Skeletal muscle cell (primary cell): ENCODE measurements at places on chromosomes 6 and 20.

DNA sequence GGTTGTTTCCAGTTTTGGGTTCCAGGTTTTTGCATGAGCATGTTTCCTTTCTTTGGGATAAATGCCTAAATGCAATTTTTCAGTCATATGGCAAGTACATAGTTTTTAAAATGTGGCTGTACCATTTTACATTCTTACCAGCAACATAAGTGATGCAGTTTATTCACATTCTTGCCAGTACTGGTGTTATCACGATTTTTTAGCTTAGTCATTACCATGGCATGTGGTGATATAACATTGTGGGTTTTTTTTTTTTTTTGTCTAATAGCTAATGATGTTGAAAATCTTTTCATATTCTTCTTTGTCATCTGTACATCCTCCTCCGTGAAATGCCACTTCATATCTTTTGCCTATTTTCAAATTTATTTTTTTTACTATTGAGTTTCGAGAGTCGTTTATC, 2.9 kb upstream of the TDRD6 start:
- DNase-seq = no peak

DNA sequence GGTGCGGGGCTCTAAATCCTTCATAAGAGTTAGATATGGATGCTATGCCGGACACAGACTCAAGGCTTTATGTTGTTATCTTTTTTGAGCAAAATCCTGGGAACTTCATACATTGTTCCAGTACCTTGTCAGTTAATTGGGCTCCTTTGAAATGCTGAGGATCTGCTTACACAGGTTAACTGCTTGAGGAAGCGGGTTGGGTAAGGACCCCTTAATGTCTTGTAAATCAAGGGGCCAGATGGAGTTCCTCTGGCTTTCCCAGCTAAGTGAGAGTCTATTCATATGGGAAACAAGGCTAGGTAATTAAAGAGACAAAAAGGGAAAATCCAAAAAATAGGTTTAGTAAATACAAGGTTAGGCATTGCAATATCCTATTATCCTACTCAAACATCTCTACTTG, 141.5 kb downstream of the OR2B2 start:
- no peak for DNase-seq

GRCh38 chr20:49676581-49677291, 36.9 kb downstream of the B4GALT5 start:
- no peak for DNase-seq

- no peak for DNase-seq
These were observed 12.0 kb downstream of the ID4 start for GRCh38 chr6:19849196-19849595.

GRCh38 chr20:22616551-22616950, 32.2 kb upstream of the FOXA2 start:
- DNase-seq = no peak

DNA sequence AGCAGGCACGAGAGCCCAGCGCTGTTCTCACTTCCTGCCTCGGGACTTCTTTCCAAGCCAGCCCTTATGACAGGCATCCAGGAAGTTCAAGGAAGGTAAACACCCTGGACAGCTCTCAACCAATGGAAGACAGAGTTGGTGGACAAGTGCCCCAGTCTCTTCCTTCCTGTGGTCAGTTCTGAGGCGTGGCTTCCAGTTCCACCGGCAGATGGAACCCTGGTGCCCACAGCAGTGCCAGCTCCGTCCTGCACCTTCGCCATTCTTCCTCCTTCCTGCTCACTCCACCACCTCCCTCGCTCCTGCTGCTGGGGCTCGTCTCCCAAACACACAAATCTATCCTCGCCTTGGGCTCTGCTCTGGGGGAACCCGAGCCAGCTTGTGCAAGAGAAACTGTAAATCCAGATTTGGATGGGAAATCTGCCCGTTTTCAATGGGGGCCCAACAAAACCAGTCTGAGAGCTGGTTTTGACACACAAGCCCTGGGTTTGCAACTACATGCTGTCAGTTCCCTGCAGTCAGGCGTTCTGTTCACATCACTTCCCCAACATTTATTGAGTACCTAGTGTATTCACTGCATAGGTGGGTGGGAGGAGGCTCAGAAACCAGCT, 162.7 kb downstream of the GRM4 start:
- no peak for DNase-seq

- DNase-seq = no peak
These were observed 23.2 kb downstream of the GHRH start for GRCh38 chr20:37238426-37238825.

- peak; percentile 48 for DNase-seq
These were observed 12.3 kb downstream of the TMEM14B start for GRCh38 chr6:10759884-10760329.

- no peak for DNase-seq
These were observed 106.3 kb downstream of the BCAS1 start for GRCh38 chr20:53964067-53964466.

DNA sequence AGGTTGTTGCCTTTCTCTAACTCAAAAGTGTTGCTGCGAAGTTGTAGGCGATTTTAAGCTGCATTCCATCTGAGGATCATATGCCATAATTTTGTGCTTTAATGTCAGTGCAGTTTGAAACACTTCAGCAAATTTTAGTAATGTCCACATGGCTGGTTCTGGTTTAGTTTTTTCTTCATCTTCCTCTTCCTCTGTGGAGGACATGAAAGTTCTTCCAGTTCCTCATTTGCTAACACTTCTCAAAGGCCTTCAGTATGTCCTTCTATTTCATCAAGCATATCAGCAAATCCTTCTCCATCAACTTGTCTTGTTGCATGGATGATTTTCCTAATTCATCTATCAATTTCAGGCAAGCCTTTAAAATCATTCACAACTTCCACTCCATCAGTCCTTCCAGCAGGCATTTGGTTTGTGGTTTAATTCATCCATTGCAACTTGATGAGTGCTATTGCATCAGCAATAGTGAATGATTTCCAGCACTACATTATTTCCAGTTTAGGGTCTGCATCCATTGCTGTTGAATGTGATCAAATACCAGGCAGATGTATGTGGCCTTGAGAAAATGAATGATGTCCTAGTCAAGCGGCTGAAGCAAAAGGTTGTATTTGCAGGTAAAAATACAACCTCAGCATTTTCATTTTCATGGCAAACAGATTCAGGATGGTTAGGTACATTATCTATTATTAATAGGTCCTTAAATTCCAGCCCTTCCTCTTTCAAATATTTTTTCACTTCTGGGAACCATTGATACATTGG, 20.2 kb downstream of the SHLD1 start:
- no peak for DNase-seq

- DNase-seq = no peak
These were observed 137.3 kb downstream of the BTBD9 start for GRCh38 chr6:38502423-38502822.

- peak; percentile 69 for DNase-seq
These were observed 411.8 kb downstream of the CDKAL1 start for GRCh38 chr6:20946022-20946421.

DNA sequence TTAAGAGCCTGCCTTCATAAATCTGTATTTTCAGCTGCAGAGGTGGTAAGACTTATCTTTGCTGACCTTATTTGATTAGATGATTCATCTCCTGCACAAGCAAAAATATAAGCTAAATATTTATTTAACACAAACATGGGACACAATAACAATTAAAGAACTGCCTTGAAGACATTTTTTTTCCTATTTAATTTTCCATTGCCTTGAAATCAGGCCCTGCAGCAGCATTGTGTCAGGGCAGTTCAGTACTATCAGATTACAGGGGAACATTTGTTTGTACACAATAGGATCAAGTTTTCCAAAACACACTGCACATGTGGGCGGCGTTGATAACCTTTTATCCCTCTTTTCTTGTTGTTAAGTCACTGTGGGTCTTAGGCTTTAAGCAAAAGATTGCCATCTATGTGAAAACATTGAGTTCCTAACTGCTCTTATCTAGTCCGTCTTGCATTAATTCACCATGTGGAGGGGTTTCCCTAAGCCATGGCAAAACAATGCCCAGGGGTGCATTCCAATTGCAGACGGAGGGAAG, 7.4 kb downstream of the ADGRF5 start:
- DNase-seq = no peak

DNA sequence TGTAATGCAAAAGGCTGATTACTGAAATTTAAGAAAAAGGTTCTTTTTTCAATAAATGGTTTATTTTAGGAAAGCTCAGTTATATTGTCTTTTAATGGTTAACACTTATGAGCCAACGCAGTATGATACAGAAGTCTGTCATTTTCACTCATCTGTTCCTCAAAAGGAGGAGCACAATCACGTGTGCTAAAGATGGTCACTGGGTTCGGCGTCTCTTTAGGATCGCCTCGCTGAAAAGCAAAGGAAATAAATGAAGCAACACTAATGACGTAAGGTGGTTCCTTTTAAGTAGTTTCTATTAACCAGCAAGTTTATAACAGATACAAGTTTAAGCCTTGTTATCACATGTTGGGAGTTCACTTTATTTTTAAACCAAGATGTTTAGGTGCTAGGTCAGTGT, 125.7 kb downstream of the MAP3K4 start:
- no peak for DNase-seq

DNA sequence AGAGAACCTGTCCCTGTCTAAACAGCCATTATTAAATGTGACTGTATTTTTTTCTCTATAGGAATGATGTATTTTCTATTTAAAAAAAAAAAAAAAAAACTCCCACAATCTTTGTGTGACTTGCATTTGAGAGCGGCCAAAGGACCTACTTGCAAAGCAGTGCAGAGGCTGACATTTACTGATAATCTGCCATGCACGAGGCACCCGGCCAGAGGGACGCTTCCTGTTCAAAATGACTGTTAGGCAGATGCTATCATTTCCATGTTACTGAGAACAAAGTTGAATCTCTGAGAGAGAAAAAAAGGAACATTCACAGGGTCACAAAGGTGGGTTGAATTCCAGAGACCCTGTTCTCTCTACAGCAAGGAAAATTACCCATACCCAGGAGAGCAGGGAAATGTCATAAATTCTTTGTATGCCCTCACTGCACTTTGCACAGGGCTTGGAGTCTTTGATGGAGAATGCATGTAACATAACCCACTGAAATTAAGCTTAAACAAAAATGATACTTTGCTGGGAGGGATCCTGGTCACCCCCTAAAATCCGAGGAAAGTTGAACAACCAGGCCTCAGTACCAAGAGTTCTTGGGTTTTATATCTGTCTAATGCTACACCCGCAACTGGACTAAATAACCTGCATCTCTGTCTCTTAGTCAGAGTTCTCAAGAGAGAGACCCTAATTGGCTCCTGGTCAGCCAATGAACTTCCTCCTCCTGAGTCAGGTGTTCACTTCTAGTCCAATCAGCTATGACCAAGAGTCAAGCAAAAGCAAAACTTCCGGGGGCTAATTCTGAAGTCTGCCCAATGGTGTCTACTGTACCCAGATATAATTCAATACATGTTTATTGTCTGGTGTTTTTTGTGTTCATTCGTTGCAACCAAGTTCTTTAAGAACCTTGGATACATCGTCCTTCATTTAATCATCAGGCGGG, 61.2 kb downstream of the GCLC start:
- DNase-seq = no peak

DNA sequence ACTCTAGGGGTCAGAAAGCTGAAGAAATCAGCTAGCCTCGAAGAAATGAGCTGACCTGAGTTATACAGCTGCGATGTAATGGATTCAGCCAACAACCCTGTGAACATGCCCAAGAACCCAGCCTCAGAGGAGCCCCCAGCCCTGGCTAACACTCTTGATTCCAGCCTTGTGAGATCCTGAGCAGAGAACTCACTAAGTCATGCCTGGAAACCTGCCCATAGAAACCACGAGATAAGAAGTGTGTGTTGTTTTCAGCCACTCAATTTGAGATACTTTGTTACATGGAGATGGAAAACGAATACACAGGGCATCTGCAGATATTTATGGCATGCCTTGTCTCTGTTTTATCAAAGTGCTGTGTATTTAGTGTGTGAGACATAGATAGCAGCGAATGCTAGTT, 265.2 kb downstream of the QKI start:
- no peak for DNase-seq

DNA sequence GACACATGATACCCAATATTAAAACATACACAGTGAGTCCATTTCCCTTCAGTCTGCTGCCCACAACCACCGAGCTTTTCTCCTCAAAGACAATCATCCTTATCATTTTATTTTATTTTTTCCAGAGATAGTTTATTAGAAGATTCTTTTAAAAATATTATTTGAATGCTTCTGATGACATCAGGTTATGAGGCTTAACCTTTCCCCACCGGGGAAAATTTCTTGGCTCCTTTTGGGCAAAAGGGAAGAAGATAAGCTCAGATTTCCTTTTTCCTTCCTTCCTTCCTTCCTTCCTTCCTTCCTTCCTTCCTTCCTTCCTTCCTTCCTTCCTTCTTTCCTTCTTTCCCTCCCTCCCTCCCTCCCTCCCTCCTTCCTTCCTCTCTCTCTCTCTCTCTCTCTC, 149.5 kb upstream of the CITED2 start:
- DNase-seq = no peak

GRCh38 chr6:55014321-55015088, 159.8 kb upstream of the HCRTR2 start:
- no peak for DNase-seq

GRCh38 chr20:20932156-20932555, 174.0 kb downstream of the LINC00237 start:
- no peak for DNase-seq

DNA sequence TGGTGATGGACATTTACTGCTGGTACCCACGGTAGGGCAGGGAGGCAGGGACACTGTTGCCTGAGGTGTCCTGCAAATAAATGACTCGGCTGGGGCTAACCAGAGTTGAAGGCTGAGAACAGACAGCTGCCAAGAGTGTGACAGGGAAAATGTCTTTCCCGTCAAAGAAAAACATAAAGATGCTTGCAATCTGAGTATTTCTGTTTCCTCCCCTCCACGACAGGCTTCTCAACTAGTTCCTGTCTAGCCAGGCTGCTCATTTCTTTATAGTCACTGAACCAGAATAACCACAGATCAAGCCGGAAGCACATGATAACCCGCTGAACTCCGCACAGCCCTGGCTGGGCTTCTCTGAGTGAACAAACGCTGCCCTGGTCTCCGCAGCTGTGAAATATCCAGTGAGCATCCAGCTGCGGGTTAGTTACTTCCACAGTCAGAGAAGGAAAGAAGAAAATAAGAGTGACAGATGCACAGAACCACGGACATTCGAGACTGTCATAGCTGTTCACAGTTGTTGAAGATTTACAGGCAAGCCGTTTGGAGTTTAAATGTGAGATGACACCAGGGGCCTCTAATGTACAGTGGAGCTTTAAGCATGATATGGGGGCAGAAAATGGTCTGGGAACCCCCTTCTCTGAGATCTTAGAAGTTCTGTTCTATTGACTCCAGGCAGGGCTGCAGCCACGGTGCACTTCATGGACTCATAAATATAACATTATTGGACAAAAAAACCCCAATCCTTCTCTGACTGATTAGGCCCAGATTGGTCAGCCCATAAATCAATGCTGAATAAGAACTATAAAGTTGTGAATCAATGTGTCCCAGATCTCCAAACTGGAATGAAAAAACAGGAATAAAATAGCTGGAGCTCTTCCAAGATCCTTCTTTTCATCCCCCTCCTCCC, 299.9 kb upstream of the SUPT3H start:
- no peak for DNase-seq
